ENCODE measurements at places on chromosomes 3 and 15.

DNA sequence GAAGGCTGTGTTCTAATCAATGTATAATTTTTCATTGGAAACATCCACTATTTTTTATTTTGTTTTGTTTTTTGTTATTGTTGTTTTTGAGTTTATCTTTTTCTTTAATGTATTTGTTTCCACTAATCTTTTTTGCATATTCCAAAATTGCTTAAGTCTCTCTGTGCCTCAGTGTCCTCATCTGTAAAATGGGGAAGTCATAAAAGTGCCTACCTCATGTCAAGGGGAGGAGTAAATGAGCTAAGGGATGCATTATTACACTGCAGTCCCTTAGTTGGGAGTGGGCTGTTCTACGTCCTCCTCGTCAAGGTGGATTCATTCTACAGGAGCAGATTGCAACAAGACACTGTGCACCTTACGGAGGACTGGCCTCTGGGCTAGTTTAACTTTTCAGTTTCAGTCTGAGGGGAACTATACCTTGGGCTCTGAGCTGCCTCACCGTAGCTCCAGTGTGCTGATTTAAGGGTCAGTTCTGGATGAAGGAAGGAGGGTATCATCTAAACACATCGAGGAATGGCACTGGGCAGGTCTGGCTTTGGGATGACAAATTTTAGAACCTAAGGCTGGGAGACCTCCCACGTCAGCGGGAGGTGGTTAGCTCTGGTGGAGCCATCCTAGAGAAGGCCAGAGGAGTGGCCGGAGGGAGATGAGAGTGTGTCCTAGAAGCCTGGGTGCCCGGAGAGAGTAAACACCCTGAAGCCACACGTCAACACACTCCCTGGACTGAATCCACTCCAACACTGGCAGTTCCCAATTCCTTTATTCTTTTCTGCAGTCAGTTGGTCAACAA, 5.1 kb upstream of the SRP14 start:
- no peak for DNase-seq

GRCh38 chr3:187973977-187974870, 179.7 kb upstream of the LPP start:
- DNase-seq, result no peak

GRCh38 chr3:128274837-128275236, 121.6 kb downstream of the EEFSEC start:
- no peak for DNase-seq

DNA sequence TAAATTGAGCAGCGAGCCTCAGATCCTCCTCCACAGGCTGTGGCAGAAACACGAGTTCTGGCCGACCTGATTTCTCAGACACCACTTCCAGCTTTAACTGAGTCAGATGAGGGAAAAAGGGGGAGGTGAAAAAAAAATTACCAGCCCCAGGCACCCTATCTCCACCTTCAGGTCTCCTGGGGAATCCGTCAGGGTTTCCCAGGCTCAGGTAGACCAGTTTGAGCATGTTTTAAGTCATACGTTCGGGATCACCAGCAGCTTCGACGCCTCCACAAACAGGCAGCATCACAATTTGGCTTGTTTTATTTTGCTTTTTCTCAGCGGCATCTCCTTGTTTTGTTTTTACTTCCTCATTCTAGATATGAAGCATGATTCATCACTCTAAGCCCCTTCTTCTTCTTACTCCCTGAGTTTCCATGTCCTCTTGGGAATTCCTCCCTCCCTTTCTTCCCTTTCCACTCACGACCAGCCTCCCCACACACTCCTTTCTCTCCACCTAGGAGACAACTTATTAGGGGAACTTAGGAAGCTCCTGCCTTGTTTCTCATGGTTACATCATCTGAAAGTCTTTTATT, 190.1 kb downstream of the ZNF621 start:
- no peak for DNase-seq

- DNase-seq, result no peak
Measured at GRCh38 chr3:55807210-55807609, 320.1 kb upstream of the WNT5A start.

DNA sequence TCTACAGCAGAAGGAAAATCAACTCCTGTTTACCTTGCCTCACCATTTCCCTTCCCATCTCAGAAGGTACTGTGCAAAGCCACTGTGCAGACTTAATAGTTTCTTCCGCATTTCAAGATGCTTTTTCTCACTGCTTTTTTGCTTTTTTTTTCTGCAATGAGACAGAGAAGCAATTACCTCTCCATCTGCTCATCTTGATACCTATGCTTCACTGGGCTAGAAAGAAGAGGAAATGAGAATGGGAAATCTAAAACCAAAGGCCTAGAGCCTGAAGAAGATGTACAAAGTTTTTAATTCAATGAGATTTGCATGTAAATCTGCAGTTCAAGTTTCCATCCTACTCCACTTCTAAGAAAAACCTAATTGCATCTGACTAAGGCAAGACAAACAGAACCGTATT, 238.1 kb upstream of the SETMAR start:
- no peak for DNase-seq

GRCh38 chr15:20340931-20341661, 200.5 kb downstream of the GOLGA6L6 start:
- DNase-seq, result peak; percentile 95

DNA sequence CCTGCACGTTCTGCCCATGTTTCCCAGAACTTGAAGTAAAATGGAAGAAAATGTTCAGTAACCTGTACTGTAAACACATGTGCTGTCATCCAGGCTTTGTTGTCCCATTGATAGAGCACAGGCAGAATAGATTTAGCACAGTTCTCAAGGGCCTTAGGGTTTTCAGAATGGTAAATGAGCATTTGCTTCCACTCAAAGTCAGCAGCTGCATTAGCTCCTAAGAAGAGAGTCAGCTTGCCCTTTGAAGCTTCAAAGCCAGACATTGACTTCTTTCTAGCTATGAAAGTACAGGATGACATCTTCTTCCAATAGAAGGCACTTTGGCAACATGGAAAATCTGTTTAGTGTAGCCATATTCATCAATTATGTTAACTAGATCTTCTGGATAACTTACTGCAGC, 76.2 kb upstream of the TMEM108 start:
- no peak for DNase-seq

- no peak for DNase-seq
Measured at GRCh38 chr3:64686446-64686908, 1.3 kb downstream of the ADAMTS9 start.

DNA sequence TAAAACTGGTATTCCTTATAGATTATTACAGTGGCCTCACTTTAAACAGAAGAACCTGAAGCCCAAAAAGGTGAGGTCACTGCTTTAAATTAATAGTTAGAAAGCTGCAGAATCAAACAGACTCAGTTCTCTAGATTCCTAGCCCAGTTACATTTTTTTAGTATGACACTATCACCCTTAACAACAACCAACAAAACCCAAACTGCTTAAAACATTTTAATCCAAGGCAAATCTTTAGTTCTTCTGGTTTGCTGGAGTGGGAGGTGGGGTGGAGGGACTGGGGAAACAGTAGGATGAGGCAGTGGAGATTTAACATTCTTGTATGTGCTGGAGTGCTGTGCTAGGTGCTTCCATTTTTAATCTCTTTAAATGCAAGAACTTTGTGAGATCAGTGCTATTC, 631.6 kb upstream of the KCNMB2 start:
- DNase-seq, result no peak

GRCh38 chr3:61092870-61093269, 158.4 kb downstream of the FHIT start:
- no peak for DNase-seq

GRCh38 chr3:142165194-142165593, 15.8 kb upstream of the TFDP2 start:
- no peak for DNase-seq

DNA sequence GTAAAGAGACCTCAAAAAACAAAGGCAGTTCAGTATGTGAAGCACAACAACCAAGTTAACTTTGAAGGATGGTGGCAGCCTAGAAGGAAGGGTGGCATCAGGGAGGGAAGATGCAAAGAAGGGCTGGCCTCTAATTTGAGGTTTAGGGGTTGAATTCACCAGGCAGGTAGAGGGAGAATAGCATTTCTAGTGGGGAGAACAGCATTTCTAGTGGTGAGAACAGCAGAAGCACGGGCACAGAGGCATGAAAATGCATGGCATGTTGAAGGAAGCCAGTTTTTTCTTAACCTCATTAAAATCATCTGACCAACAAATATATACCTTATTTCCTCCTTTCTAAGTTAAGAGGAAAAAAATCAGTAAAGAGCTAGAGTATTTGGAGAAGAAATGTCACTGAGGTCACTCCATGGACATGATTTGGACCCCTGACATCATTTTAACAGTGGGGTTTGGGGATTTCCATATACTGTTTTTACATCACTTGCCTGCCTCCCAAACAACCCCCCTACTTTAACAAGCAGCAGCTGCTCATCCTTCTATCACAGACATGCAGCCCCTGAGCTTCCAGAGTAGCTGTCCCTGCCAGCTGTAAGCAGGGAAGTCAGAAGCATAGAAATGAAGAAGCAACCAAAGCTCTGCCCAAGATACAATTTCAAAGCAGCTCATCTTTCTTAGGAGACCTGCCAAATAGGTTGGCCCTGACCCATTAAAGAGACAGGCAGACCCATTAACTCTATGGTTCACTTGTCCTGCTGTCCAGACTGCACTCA, 2.4 kb upstream of the POPDC2 start:
- no peak for DNase-seq

DNA sequence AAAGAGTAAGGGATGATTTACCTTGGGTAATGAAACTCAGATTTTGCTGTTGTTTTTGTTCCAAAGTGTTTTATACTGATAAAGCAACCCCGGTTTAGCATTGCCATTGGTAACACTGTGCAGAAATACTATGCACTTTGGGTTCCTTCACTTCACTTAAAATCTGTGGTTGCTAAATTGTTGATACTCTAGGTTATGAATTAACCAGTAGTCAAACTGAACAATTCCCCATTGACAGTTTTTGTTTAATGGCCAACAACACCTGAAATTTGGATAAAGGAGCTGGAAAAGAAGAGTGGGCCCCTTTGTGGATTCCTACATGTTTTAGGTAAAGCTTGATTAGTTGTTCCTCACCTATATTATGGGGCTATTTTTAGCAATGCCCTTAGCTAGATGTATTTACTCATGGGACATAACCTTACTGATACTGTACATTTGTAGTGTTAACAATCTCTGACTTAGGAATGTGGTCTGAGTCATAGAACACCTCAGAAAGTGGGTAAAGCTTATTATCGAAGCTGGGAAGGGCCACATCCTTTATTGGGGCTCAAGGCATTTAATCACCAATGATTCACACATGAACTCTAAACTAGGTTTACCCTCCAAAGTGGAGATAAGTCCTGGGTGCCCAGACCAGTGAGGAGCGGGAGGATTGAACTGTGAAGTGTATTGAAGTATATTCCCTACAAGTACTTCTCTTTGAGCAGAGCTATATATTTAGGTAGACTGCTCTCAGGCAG, 29.5 kb upstream of the THRB start:
- DNase-seq, result no peak

DNA sequence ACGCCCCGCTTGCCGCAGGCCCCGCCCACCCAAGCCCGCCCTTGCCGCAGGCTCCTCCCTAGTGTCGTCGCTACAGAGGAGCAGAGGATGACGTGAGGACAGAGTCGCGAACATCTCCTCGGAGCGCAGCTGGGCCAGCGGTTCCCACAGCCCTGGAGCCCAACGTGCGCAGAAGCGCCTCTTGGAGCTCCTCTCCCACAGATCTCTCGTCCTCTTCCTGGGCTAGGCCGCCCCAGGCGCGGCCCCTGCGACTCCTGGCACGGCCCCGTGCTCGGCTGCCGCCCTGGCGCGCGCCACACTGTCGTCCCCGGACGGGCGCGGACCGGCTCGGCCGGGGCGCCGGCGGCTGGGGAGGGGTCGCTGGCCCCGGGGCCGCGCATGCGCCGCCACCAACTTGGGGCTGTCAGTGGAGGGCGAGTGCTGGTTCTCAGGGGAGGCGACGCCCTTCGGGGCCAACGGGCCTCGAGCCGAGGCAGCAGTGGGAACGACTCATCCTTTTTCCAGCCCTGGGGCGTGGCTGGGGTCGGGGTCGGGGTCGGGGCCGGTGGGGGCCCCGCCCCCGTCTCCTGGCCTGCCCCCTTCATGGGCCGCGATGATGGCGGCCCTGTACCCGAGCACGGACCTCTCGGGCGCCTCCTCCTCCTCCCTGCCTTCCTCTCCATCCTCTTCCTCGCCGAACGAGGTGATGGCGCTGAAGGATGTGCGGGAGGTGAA, at the start of gene TRPC1:
Gene TRPC1 (plus strand): TSS at position 67 of the 714 bp plus-strand sequence. CDS start 526 bp downstream, at position 593.
- DNase-seq, result peak; percentile 82

DNA sequence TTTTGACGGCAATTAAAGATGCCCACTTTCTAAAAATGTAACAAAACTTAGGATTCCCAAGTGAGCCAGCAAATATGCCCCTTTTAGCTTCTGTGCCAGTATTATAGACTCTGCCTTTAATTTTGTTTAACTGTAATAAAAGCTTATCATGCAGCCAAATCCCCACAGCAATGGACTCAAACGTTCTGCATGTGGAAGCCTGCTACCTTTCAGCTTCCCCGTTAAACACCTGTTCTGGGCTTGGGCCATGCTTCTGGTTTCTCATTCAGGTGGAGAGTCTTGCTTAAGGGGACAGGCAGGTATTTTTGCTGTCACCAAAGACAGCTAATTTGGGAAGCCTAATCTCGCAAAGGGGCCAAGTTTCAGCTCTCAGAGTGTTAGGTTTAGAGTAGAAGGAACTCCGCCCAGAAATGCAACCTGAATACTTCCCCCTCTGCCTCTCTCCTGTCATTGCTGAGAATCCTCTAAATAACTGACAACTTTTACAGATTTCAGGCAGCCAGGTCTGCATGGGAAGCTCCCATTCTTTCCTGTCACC, 399.4 kb upstream of the ATP11B start:
- DNase-seq, result no peak

GRCh38 chr3:117910820-117911521, 1123.7 kb downstream of the IGSF11 start:
- no peak for DNase-seq

DNA sequence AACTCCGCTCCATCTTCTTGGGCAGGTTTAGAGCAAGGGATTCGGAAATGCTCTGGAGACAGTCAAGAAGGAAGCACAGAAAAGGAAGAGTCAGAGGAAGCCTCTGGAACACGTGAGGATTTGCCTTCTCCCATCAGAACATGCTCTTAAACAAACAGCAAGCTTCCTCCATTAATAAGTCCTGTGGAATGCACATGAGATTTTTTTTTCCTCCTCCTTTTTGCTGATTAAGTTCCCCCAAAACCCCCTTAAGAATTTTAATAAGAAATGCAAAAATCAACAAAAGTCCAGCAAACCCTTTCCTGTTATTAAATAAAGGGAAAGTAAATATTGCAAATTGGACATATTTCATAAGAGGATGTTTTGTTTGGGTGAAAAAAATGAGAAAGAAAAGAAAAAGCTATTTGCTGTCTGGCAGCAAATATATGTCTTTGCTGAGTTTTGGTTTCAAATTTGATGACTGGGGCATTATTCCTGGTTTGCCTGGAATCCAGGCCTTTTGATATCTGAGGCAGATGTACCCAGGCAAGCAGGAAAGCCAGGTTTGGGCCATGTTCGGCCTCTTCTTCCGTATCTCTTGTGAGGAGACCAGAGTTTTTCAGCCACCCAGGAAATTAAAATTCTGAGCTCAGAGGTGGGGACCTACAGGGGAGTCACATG, 7.9 kb upstream of the TSEN2 start:
- DNase-seq, result no peak

- no peak for DNase-seq
Measured at GRCh38 chr3:139728414-139728813, 50.6 kb upstream of the NMNAT3 start.

- no peak for DNase-seq
Measured at GRCh38 chr3:522888-523287, 326.3 kb downstream of the CHL1 start.

All from dorsolateral prefrontal cortex (tissue), 122 donors.